ENCODE measurements at places on chromosomes 11 and 22.
A peak's percentile ranks its signal among the peaks of the same experiment; 100 is the strongest.

DNA sequence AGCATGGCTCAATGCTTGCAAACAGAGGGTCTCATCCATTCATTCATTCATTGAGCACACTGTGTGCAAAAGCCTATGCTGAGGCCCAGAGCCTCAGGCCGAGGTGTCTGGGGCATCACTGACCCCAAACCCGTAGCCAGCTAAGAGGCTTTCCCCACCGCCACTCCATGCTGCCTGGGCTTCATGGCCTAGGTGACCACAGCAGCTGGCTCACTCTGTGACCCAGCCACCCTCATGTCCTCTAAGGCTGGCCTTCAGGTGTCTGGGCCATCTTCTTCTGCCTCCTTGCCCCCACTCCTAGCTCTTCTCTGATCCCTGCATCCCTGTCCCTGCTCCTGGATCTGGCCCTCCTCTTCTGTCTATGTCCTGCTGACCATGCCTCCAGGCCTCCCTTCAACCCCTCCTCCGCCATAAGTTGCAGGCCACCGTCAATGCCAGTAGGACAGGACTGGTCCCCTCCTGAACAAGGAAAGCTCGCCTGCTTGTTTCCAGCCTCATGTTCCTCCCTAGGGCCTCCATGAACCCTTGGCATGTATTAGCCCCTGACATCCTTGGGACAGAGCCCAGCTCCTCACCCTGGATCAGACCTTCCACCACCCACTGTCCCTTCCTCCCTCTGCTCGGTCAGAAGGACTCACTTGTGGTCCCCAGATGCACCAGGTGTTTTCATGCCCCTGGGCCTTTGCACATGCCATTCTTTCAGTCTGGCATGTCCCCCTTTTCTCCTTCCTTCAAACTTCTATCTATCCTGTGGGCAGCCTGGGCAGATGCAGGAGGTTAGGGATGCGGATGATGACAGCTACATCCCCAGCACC lies 92.8 kb downstream of the MYEOV start:
- DNase-seq: no peak

- no peak for DNase-seq
Measured at GRCh38 chr11:125094731-125095130, 16.7 kb downstream of the TMEM218 start.

DNA sequence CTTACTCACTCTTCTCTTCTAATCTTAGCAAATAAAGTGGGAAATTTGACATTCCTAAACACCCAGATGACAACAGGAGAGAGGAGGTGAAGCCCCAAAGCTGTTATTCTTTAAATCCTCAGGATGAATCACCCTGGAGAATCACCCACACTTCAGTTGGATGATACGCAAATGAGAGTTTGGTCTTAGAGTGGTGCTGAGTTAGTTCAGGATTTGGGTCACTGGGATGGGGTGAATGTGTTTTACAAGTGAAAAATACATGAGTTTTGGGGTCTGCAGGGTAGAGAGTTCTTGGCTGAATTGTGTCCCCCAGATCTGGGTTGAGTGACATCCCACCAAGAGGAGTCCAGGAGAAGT lies 117.2 kb downstream of the GGTLC2 start:
- DNase-seq: no peak

GRCh38 chr11:7714786-7715185 lies 8.5 kb upstream of the OVCH2 start:
- no peak for DNase-seq

GRCh38 chr11:94786264-94787126 lies 18.3 kb downstream of the AMOTL1 start:
- DNase-seq: no peak

- DNase-seq: no peak
Measured at GRCh38 chr11:76147106-76147740, 59.1 kb downstream of the WNT11 start.

- DNase-seq: peak; percentile 41
Measured at GRCh38 chr22:25420925-25421904, 143.3 kb upstream of the GRK3 start.

GRCh38 chr11:6321356-6321755 lies 1.1 kb upstream of the CAVIN3 start:
- DNase-seq: no peak

- no peak for DNase-seq
Measured at GRCh38 chr22:49462795-49463194, 364.9 kb downstream of the BRD1 start.

- DNase-seq: no peak
Measured at GRCh38 chr22:32480238-32480637, 5.6 kb downstream of the FBXO7 start.

DNA sequence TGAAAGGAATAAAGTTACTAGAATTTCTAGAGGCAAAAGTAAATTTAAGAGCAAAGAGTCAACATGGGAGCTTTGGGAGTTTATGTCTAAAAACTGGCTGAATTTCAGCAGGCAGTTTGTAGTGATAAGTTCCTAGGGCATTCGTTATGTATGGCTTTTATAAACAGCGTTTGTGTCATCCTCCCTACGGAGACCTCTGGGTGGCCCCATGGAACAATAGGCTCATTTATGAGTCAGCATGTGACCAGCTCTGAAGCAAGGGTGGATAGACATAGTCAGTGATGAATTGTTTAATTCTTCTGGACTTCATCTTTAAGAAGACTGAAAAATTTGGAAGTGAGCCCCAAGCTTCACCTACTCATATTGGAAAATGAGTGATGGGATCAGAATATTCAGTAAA lies 37.1 kb downstream of the SVIP start:
- no peak for DNase-seq

- no peak for DNase-seq
Measured at GRCh38 chr11:45918962-45919675, 1.4 kb upstream of the PEX16 start.

DNA sequence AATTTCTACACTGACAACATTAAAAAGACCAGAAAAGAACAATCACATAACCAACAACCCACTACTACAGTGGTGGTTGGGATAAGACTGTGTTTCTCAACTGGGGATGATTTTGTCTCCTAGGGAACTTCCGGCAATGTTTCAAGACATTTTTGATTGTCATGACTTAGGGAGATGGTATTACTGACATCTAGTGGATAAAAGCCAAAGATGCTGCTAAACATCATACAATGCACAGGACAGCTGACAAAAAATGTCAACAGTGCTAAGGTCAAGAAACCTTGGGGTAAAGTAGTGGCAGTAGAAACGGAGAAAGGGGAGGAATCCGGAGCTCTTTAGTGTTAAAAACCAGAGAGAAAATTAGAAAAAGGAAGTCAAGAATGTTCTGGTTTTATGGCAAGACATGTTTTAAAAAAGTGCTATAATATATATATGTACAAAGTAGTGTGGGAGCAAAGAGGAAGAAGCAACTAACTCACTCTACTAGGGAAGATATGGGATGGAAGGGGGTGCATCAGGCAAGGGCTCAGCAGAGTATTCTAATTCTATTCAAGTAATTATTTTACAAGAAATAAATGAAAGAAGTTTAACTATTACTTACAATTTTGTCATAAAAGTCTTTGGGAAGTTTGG lies 37.2 kb downstream of the CKAP5 start:
- DNase-seq: no peak

DNA sequence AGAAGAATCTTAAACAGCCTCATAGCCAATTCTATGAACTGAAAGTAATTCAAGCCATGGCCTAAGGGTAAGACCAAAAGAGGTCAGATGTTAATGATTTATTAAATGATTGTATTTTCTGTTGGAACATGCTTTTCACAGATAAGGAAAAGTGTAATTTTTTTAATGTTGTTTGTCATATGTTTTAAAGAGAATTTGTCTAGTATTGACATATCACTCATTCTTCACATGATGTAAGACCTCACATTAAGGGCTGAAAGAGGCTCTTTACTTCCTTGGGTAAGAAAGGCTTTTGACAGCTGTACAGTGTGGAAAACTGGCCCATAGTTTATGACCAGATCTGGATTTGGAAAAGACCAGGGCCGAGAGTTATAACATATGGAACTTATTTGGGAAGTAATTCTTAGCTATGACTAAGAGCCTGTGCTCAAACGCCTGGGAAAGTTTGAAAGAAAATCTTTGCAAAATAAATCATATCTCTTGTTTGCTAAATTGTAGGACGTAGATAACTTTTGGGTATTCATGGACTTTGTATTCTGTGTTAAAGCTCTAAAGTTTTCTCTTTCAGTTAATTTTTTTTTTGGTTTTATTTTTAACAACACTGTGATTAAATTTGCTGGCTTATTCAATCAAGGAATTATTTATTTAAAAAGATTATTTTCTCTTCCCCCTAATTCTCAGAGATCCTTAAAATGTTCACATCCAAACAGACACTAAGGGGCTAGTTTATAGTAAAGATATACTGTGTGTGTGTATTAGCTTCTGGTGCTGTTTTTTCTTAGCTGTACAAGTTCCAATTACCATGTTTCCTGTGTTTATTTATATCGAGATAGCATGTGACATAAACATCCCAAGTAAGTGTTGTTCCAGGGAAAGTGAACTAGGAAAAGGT lies 162.2 kb downstream of the ARHGAP42 start:
- DNase-seq: no peak

- no peak for DNase-seq
Measured at GRCh38 chr11:3885855-3886254, 30.4 kb downstream of the STIM1 start.

DNA sequence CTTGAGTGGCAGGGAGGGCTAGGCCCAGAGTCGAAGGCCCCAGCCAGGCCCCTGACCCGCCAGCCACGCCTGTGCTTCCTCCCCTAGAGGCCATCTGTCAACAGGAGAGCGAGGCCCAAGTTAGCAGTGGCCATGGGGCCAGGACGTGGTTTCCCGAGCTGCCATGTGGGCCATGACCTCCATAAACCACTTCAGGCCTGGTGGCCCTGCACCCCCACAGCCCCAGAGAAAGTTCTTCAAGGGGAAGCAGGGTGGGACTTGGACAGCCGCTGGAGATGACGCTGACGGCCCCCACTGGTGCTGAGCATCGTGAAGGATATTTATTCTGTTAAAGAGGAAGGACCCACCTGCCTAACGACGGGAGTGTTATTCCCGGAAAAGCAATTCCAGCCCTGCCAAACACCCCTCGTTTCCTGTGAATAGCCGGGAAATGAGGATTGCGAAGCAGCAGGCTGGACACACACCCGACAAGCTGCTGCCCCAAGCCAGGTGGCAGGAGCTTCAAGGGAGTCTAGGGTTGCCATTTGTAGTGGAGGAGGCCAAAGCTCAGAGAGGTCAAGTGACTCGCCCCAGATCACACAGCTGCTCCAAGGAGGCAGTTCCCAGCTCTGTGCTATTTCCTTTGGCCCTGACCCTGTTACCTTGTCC lies 12.8 kb downstream of the PRR5 start:
- DNase-seq: no peak

DNA sequence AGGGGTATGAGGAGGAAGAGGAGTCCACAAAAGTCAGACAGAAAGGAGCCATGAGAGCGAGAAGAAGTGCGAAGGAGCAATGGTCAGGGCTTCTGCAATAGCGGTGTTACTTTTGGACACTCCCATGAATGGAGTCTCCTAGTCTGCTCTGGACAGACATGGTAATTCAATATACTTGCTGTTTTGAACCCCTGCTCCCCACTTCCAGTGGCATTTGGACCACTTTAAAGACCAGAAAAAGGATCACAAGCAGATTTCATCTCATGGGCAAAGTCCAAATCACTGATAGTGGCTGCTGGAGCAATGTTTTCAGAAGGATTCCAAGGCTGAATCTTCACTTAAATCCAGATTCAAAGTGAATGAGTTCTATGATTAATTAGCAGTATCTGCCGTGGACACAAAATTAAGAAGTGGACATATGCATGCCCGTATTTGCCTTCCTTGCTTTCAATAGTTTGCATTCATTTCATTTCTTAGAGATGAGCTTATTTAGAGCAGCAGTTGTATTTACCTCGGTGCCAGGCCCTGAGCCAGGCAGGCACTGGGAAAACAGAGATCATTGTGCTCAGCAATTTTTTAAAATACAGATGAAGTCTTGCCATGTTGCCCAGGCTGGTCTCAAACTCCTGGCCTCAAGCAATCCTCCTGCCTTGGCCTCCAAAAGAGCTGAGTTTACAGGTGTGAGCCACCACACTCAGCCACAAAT lies 72.0 kb downstream of the SLC1A2 start:
- DNase-seq: no peak

DNA sequence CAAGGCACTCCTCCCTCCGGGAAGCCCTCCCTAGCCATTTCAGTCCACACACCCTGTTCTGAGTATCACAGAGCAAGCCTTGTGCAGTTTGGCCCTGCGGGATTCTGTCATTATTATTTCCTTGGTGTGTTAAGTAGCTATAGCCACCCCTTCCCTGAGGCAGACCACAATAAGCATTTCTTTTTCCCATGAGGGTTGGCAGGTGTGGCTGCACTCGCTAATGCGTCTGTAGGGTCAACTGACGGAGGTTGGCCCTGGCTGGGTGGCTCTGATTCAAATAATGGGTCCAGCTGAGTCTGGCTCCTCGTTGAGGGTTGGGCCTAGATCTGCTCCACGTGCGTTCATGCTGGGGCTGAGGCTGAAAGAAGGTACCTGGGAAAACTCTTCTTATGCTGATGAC lies 5.1 kb downstream of the F2 start:
- no peak for DNase-seq

All from GM12892 (cell line).